ENCODE measurements at places on chromosomes 1 and 21. TPM values are rescaled to one million over a fixed set of nuclear protein-coding genes. Genes with fewer than 3 reads are reported as not detected.

DNA sequence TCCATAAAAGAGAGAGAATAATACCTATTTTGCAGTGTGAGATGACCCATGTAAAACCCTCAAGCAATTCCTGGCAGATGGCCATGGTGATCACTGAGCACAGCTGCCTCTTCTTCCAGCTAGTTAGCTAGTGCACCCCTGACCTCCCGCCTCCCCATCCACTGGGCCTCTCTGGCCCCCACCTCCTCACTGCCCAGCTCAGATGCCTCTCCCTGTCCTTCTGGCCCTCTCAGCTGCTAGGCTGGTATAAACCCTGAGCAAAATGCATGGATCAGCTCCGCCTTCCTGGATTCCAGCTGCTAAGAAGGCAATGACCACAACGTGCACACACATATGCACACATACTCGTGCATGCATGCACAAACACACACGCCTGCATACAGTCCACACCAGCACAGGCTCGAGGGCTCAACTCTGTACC lies 117.2 kb downstream of the DMRTB1 start:
- H3K4me1 ChIP-seq = no peaks in the 10 kb centered on the region
- no peak for DNase-seq
- H3K36me3 ChIP-seq = no peaks in the 10 kb centered on the region
- H3K4me3 ChIP-seq = no peak overlapping the region
- no peaks in the 10 kb centered on the region for H3K27me3 ChIP-seq
- H3K27ac ChIP-seq = no peak overlapping the region

The IL20 gene
- not detected for polyA plus RNA-seq

The SLC25A34 gene
- 3.1 TPM for polyA plus RNA-seq

DNA sequence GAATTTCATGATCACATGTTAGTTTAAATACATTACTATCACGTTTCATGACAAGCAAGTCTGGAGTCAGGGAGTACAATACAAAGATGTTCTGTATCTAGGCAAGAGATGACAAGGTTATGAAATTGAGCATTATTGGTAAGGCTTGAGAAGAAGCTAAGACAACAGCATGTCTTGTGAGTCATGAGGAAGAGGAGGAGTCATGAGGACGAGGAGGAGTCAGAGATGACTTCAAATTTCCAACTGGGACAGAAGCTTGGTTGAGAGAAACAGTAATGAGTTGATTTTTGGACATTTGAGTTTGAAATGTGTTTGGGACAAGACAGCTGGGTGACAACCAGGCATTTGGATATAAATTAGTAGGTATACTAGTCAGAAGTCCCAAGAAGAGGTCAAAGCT lies 4.3 kb upstream of the UBE2U start:
- DNase-seq = no peak
- H3K27ac ChIP-seq = no peak overlapping the region
- no peaks in the 10 kb centered on the region for H3K4me1 ChIP-seq
- no peak overlapping the region for H3K4me3 ChIP-seq

The GJA5 gene
- 0.70 TPM for polyA plus RNA-seq

The CEP350 gene
- polyA plus RNA-seq = 4.5 TPM

The HSD3B2 gene
- polyA plus RNA-seq = 0.18 TPM

Data from liver (tissue), 10 donors.